ENCODE measurements at places on chromosomes 7 and 10. TPM values are rescaled to one million over a fixed set of nuclear protein-coding genes. Genes with fewer than 3 reads are reported as not detected.

PDCD4 gene
- polyA plus RNA-seq, result 203 TPM

ANKRD1 gene
- polyA plus RNA-seq, result 0.96 TPM

RBP3 gene
- not detected for polyA plus RNA-seq

CPA5 gene
- polyA plus RNA-seq, result 0.04 TPM

MYL10 gene
- polyA plus RNA-seq, result not detected
